ENCODE measurements at places on chromosomes 16 and 17. TPM values are rescaled to one million over a fixed set of nuclear protein-coding genes. Genes with fewer than 3 reads are reported as not detected.

The AP2B1 gene
- total RNA-seq: 117 TPM

The NUDT7 gene
- total RNA-seq: 46.0 TPM

The ADAD2 gene
- total RNA-seq: not detected

The DOC2B gene
- 4.5 TPM for total RNA-seq

The HIRIP3 gene
- 20.2 TPM for total RNA-seq

The CCL23 gene
- not detected for total RNA-seq

The TTYH2 gene
- 39.2 TPM for total RNA-seq

The KRT33B gene
- total RNA-seq: not detected

The CPNE2 gene
- total RNA-seq: 14.6 TPM

The GLP2R gene
- total RNA-seq: 0.24 TPM

The FBXL16 gene
- total RNA-seq: not detected

The SPDYE4 gene
- not detected for total RNA-seq

The CWC25 gene
- 9.4 TPM for total RNA-seq

The NECAB2 gene
- 1.8 TPM for total RNA-seq

The CD79B gene
- total RNA-seq: 6.9 TPM

The KCNH6 gene
- total RNA-seq: not detected

The SMTNL2 gene
- 48.6 TPM for total RNA-seq

The CBX4 gene
- 23.7 TPM for total RNA-seq

The KRTAP3-1 gene
- not detected for total RNA-seq

The CHST4 gene
- total RNA-seq: not detected

The TMIGD1 gene
- total RNA-seq: not detected

The SCIMP gene
- total RNA-seq: 1.0 TPM

The ZFPM1 gene
- total RNA-seq: 4.1 TPM

The RHBDL3 gene
- 3.4 TPM for total RNA-seq

The HAGH gene
- 171 TPM for total RNA-seq

The TBX4 gene
- total RNA-seq: not detected

The SLC16A3 gene
- total RNA-seq: 10.4 TPM

The GRAPL gene
- total RNA-seq: 1.2 TPM

The ACSM2A gene
- not detected for total RNA-seq

The PSMD12 gene
- 45.5 TPM for total RNA-seq

The G6PC1 gene
- not detected for total RNA-seq

The HOXB3 gene
- 1.2 TPM for total RNA-seq

The WNT3 gene
- 1.0 TPM for total RNA-seq

The NXN gene
- total RNA-seq: 18.5 TPM

The ENPP7 gene
- total RNA-seq: not detected

The SP6 gene
- total RNA-seq: 0.19 TPM

The CKLF gene
- 14.7 TPM for total RNA-seq

The UNC13D gene
- 10.7 TPM for total RNA-seq

The RAB26 gene
- total RNA-seq: 0.87 TPM

The KIF18B gene
- total RNA-seq: 2.5 TPM

The DNASE1L2 gene
- total RNA-seq: 0.49 TPM

The RFNG gene
- total RNA-seq: 19.3 TPM

The ASIC2 gene
- not detected for total RNA-seq

The HBA1 gene
- 91.7 TPM for total RNA-seq

The ZP2 gene
- not detected for total RNA-seq

The BAHCC1 gene
- 9.9 TPM for total RNA-seq

The DHRS7C gene
- 69.8 TPM for total RNA-seq

The CDK3 gene
- total RNA-seq: 2.2 TPM

The KRT25 gene
- not detected for total RNA-seq

The CA5A gene
- not detected for total RNA-seq

The LLGL1 gene
- total RNA-seq: 8.4 TPM

The RHOT1 gene
- total RNA-seq: 64.1 TPM

The ZG16 gene
- not detected for total RNA-seq

The RHBDF1 gene
- 24.5 TPM for total RNA-seq

The SLC6A4 gene
- total RNA-seq: 0.22 TPM

The KRT12 gene
- not detected for total RNA-seq

The DLX3 gene
- total RNA-seq: not detected
